ENCODE measurements at places on chromosomes 16 and 17.
A peak's percentile ranks its signal among the peaks of the same experiment; 100 is the strongest.

DNA sequence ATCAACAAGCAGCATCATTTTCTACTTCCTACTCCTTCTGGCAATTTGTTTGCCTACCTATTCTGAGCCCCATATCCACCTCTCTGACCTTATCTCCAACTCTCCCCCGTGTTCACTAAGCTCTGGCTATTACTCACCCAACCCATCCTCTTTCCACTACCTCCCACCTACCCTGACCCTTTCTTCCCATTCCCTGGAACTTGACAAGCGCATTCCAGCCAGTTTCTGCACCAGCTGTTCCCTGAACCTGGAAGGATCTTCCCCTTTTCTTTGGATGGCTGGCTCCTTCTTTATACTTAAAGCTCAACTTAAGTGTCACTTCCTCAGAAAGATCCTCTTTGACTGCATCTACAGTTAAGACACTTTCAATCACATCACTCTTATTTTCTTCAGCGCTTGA lies 2.2 kb downstream of the DCUN1D3 start:
- no peak for DNase-seq

DNA sequence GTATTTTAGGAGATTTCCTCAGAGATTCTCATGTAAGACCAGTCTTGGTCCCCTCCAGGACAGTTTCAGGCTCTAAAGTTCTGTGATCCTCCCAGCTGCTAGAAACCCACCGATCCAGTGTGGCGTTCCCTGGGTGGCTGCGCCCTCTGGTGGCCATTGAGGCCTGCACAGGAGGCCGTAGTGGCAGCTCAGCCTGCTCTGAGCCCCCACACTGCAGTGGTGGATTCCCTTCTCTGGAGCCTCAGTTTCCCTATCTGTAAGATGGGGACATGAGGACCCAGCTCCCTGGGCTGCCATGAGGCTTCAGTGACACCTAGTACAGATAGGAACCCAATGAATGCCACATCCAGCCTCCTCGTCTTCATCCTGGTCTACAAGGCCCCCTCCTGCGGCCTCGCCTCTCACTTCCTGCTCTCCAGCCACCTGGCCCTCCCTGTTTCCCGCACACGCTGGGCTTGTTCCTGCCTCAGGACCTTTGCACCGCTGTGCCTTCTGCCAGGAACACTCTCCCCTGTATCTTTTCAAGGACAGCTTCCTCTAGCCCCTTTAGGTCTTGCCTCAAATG lies 16.5 kb downstream of the CCDC102A start:
- DNase-seq = peak; percentile 39

- DNase-seq = no peak
Measured at GRCh38 chr17:32970281-32970680, 21.4 kb upstream of the SPACA3 start.

- DNase-seq = peak; percentile 41
Measured at GRCh38 chr16:15604460-15605440, 38.2 kb downstream of the MARF1 start.

DNA sequence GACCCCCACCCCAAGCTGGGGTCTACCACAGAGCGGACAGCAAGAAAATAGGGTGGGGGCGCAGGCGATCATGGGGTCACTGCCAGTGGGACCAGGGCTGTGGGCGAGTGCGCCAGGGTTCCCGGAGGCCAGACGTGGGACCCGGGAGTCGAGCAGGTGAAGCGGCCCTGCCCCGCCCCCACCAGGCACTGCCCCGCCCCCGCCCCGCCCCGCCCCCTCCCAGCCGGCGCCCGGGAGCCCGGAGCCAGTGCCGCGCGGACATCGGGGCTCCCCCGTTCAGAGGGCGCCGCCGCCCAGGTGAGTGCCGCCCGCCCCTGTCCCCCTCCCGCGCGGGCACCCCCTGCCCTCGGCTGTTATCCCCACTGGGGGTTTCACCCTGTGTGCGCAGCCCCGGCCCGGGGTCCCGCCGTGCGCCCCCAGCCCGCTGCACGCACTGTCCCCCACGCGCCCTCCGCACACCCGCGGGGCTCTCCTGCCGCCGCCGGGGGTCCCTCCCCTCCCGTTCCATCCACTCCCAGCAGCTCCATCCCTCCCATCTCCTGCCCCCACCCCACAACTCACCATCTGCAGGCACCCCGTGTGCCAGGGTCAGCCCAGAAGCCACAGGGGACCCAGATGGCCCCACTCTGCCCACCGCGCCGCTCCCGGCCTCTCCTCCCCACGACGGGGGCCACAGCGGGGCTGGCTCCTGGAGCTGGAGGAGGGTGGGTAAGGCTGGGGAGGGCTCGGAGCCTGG lies at the start of gene SSTR5:
SSTR5 (plus strand) TSS at position 222 of the 736 bp plus-strand sequence. CDS start 6,122 bp downstream, outside the sequence.
- no peak for DNase-seq

DNA sequence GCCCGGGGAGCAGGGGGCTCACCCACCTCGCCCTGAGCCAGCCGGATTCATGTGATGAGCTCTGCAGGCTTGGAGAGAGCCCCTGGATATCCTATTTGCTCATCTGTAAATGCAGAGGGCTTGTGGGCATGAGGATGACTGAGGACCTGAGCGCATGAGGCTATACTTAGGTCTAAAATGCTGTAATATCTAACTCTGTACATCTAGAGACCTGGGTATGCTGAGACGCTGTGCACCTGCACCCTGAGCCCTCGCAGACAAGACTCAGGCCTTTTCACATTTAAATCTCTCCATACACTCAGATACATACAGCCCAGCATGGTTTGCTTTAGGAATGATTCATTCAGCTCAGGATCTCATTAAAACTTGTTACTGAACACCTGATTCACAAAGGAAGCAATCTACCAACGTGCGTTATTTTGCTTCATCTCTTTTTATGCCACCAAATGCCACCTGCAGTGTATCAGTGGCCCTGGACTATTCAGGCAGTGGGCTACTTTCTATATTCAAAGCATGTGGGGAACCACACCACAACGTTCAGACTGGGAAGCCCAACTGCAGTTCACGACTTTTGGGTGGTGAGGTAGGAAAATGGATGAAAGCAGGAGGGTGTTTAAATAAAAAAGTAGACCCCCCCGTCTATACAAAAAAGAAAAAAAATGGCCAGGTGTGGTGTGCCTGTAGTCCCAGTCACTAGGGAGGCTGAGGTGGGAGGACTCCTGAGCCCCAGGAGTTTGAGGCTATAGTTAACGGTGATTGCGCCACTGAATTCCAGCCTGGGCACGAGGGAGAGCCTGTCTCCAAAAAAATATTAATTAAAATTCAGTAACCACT lies 12.0 kb downstream of the USP7 start:
- DNase-seq = no peak

- no peak for DNase-seq
Measured at GRCh38 chr17:8744086-8744785, 400 bp downstream of the CCDC42 start.

GRCh38 chr16:68366062-68366461 lies 55.2 kb downstream of the PRMT7 start:
- DNase-seq = no peak

GRCh38 chr16:58472827-58473226 lies 27.1 kb upstream of the NDRG4 start:
- DNase-seq = no peak

DNA sequence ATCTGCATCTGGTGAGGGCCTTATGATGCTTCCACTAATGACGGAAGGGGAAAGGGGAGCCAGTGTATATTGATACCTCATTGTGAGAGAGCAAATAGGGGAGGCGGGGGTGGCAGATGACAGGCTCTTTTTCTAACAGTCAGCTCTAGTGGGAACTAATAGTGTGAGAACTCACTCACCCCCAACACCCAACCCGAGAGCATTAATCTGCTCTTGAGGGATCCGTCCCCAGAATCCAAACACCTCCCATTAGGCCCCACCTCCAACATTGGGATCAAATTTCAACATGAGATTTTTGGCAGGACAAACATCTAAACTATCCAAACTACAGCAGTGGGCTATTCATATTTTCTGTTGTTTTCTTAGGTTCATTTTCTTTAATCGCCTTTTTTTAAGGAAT lies 54.4 kb downstream of the BPTF start:
- no peak for DNase-seq

- peak; percentile 35 for DNase-seq
Measured at GRCh38 chr16:19338335-19338734, 52.8 kb downstream of the CLEC19A start.

DNA sequence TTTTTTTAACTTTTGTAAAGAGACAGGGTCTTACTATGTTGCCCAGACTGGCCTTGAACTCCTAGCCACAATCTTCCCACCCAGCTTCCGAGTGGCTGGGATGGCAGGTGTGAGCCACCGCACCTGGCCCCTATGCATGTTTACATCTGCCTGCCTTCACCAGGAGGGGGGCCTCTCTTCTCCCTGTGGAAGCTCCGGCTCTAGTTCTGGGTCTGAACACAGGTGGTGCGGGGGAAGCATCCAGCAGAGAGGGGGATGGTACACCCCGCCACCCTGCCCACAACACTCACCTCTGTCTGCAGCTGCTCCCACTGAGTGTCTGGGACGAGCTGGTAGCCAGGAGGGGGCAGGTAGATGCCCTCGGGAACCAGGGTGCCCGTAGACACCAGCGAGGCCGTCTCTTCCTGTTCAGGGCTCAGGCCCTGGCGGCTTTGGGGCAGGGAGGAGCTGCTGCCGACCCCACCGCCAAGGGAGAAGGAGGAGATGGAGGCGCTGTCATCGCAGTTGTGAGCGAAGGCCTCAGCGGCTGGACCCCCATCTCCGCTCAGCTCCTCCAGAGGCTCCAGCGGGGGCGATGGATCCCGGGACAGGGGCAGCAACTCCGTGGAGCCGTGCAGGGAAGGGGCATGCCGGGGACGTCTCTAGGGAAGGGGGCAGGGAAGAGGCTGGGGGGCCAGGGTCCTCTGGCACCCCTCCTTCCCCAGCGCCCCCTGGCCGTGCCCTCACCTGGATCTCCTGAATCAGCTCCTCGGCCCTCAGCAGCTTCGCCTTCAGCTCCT lies 10.9 kb downstream of the RABEP2 start:
- no peak for DNase-seq

DNA sequence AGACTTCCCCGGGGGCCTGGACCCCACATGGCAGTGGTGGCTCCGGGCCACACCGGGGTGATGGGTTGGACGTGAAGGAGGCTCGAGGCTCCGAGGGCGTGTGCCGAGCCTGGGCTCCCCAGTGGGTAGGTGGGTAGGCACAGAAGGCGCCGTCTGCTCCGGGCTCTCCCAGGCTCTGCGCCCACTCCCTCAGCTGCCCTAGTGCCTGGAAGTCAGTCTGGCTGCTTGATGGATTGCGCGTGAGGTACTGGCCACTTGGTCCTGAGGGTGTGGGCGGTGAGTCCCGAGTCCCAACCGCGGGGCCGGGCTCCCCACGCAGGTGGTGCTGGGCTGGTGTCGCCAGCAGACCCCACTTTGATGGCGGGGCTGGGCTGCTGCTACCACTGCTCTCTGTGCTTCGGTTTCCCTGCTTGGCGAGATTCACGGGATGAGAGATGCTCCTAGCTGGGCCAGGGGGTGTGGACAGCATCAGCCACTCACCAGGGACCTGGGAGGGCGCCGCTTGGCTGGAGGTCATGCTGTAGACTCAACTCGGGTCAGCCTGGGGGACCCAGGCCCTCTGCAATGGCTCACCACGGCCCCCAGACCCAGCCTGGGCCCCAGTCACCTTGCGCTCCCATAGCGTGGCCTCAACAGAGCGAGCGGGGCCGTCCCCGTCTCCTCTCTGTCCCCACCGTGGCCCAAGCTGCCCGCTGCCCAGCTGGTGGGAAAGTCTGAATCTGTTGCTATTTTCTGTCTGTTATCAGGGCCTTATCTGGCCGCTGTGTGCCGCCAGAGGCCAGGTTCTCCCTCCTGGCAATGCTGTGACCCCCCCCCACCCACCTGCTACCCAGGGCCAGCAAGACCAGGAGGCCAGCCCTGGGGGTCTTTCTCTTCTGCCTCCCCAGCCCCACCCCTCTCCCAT lies 26.1 kb downstream of the ZFPM1 start:
- DNase-seq = no peak

DNA sequence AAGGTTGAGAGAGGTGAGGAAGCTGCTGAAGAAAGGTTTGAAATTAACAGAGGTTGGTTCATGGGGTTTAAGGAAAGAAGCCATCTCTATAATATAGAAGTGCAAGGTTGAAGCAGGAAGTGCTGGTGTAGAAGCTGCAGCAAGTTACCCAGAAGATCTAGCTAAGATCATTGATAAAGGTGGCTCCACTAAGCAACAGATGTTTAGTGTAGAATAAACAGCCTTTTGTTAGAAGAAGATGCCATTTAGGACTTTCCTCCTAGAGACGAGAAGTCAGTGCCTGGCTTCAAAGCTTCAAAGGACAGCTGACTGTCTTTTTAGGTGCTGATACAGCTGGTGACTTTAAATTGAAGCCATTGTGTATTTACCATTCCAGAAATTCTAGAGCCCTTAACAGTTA lies 29.3 kb downstream of the GOSR1 start:
- peak; percentile 19 for DNase-seq

- DNase-seq = no peak
Measured at GRCh38 chr16:1135459-1135825, 17.5 kb upstream of the CACNA1H start.

GRCh38 chr16:569445-570254 lies at the start of gene PIGQ:
PIGQ (plus strand) TSS chr16:569968; CDS start chr16:574075, 4,107 bp downstream.
- no peak for DNase-seq

GRCh38 chr16:69307091-69307490 lies 4.1 kb upstream of the VPS4A start:
- DNase-seq = no peak

DNA sequence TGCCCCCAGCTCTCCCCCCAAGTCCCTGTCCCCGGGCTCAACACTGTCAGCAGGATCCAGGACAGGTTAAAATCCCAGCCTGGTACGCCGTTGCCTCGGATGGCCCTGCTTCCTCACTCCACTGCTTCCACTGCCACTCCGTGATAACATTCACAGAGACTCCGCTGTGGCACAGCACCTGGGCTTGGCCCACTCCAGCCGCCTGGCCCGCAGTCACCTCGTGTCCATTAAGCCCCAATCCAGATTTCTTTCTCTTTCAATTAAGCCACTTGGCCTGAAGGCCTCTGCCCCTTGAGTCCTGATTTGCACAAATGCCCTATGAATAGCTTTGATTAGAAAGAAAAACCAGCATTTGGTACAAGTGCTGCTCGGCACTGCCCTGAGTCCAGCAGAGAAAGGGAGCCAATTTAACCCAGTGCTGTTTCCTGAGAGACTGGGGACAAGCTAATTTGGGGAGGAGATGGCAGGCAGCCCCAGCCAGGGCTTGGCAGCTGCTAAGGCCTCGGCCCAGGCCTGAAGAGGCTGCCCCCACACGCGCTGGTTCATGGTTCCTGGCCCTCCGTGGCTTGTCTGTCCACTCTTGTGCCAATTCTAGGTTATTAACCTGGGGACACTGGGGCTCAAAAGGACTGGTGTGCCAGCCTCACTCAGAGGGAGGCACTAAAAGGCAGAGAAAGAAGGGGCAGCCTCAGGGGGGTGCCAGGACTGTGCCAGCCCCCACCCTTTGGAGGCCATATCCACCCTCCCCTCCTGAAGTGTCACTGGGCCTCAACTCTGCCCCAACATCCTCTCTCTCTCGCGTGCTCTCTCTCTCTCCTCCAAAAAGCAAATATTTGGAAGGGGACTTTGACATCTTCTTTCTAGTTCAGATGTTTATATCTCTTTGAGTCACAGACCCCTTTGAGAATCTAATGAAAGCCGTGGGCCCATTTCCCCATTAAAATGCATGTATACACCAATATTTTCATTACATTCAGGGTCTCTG lies 29.8 kb upstream of the SPPL2C start:
- DNase-seq = peak; percentile 34

GRCh38 chr17:72400863-72401262 lies 280.0 kb downstream of the SOX9 start:
- no peak for DNase-seq

GRCh38 chr16:11046382-11046931 lies 102.1 kb downstream of the CLEC16A start:
- no peak for DNase-seq

GRCh38 chr16:11556945-11557720 lies 29.6 kb downstream of the LITAF start:
- DNase-seq = no peak

- peak; percentile 62 for DNase-seq
Measured at GRCh38 chr16:89456419-89456959, 33.9 kb downstream of the ANKRD11 start.

Data from pons (tissue), 1 donor.